ENCODE measurements at places on chromosomes 6 and 20.

DNA sequence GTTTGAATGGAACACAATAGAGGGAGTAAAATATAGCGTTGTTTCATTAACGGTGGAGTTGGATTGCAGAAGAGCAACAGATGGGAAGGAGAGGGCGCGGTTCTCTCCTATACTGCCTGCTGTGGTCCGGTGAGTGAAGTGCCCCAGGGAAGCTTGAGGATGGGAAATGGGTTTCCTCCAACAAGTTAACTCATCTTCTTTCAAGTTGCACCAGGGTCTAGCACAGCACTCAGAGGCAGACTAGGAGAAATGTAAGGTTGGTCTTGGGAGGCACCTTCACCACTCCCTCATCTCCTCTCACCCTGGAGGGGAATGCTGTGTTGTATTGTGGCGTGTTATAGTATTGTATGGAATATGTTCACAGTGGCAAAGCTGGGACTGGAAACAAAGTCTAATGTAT lies 96.9 kb upstream of the SLC24A3 start:
- no peak for DNase-seq

GRCh38 chr20:48012401-48012974 lies 227.2 kb upstream of the SULF2 start:
- peak; percentile 87 for DNase-seq

GRCh38 chr6:158408552-158409130 lies 96.4 kb downstream of the TULP4 start:
- peak; percentile 79 for DNase-seq

GRCh38 chr6:108658174-108658573 lies 97.5 kb downstream of the FOXO3 start:
- no peak for DNase-seq

DNA sequence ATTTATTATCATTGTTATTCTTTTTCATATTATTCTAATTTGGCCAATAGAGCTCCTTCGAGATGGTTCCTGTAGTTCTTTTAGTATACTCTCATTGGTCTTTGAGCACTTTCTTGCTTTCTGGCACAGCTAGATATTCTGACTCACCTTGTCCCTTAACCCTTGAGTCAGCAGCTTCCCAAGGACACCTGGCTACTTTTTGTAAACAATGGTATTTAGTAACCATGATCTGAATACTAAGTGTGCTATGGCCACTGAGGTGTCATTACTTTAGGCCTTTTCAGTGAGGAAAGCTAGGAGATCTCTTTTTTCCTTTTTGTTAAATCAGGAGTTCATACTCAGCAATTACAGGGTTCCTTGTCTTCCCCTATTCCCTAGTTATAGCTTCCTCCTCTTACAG lies 126.5 kb upstream of the CITED2 start:
- no peak for DNase-seq

DNA sequence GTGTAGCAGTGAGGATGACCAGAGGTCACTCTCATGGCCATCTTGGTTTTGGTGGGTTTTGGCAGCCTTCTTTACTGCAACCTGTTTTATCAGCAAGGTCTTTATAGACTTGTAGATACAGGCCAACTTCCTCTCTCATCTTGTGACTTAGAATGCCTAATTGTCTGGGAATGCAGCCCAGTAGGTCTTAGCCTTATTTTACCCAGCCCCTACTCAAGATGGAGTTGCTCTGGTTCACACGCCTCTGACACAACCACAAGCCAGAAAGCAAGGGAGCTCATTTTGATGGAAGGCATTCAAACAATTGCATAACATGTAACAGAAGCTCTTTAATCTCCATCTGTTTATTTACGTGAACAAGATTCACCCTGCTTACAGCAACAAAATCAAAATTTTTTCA lies 492.0 kb upstream of the SULF2 start:
- no peak for DNase-seq

- DNase-seq, result peak; percentile 19
Observed at GRCh38 chr20:37627060-37627766, 66.6 kb upstream of the CTNNBL1 start.

DNA sequence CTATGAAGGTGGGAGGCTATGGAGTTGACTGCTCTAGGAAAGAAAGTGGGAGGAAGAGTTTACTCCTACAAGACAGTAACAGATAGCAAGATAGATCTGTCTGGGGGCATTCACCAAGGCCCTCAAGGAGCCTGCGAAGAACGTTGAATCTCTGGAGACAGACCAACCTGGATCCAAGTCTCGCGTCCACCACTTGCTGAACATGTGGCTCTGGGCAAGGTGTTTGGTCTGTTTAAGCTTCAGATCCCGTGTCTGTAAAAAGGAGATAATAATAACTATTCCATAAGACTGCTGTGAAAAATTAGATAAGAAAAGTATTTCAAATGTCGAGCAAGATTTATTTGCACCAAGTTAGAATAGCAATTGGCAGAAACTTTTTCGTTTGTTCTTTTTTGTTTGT lies 8.1 kb upstream of the EEF1A1 start:
- DNase-seq, result no peak

DNA sequence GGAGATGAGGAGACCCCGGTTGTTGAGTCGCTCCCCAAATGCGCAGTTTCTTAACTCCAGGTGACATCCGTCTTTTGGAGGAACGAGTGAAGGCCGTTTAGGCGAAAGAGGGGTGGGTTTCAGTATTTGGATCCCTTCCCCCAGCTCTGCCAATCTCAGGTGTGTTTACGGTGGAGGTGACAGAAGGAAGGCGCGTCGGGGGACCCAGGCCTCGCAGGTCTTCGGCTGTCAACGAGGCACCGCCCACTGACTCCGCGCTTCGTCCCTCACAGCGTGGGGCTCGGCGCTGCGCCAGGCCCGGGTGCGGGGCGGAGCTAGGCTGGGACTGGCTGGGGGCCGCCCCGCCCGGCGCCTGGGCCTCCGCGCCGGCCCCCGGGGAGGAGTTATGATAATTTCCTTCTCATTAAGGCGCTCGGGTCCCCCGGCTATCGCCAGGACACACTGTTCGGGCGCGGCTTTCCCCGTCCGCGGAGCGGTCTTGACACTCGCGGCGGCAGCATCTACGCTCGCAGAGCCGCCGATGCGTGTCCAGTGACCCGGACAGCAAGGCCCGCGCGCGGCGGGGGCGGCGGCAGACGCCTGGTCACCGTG lies at the start of gene TFAP2C:
TSS of gene TFAP2C (plus strand) at position 434 of the 591 bp plus-strand sequence. CDS start 239 bp downstream, outside the sequence.
- DNase-seq, result peak; percentile 46

DNA sequence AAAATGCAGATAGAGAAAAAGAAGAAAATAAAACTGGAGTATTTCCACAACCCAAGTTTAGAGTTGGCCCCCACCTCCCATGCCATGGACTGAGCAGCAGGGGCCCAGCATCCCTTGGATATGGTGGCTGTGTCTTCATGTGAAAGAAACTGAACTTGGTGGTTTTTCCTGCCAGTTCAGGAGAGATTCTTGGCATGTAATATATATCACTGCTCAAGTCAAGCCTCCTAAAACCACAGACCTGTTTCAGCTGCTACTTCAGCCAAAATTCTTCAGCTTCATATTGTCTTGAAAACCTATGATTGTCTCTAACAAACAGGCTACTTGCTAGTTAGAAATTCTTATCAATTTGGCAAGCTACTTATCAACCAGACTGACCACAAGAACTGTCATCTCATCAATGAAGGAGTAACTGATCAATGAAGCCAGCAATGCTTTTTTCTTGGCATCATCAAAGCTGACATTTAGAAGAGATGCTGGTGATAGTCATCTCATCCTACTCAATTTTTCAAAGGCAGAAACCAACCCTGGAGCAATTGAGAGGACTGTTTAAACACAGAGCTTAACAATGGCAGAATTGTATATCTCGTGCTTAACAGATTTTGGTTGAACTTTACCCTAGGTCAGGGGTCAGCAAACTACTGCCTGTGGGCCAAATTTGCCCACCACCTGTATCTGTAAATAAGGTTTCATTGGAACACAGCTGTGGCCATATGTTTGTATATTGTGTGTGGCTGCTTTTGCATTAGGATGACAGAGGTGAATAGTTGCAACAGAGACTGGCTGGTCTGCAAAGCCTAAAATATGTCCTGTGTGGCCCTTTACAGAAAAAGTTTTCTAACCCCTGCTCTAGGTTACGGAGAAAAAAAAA lies 10.4 kb upstream of the NOL7 start:
- DNase-seq, result no peak

DNA sequence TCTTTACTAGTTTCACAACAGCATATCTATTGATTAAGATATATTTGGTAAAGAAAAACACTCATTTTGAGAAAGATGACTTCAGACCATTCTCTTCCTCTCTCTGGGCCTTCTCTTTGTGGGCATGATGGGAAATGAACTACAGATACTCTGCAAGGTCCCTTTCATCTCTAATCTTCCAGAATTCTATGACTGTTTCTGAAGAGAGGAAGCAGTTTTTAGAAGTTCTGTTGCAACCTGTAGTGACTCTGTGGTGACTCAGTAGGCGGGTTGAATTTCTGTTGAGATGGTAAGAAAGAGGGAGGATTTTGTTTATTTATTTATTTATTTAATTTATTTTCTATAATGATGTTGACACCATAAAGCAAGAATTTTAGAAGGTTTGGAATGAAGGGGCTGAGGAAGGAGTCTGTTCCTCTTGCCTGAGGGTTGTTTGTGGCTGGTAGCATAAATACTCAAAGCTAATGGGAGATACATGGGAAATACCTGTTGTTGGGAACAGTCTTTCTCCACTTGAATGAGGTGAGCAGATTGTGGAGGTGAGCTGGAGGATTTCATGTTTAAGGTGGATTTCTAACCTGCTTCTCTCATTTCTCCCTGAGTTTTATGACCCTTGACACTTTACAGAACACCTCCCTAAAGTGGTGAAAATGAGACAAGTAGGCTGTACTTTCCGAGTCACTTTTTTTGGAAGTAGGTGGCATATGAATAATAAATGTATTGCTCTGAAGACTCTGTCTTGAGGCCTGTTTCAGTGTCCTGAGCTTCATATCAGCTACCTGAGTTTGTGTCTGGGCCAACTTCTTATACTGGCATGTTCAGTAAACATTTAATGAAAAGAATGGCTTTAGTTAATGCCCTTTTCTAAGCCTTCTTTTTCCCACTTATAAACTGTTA lies 15.0 kb downstream of the ACSS2 start:
- no peak for DNase-seq

- DNase-seq, result no peak
Observed at GRCh38 chr6:6908121-6908520, 199.6 kb upstream of the RREB1 start.

DNA sequence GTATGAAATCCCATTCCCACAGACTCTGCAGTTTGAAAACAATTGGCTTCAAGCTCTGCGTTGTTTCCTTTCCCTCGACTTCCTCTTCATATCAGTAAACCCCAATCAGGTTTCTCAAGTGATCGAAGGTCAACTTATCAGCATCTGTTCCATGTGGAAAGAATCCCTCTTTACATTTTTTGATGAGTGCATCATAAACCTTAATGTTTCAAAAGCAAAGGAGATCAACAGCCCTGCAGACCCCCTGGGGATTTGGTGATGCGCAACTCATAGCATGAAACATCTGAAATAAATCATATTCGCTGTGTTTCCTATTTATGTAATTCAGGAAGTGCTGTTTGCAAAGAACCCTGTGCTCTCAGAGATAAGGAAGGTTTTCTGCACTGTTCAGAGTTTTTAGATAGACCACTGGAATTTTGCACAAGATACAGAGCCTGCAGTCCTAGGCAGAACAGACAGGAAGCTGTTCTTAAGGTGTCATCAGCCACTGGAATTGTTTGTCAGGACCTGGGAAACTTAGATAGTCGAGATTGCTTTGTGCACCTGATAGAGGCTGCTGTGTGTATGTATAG lies 216.0 kb downstream of the HIVEP2 start:
- DNase-seq, result peak; percentile 83

DNA sequence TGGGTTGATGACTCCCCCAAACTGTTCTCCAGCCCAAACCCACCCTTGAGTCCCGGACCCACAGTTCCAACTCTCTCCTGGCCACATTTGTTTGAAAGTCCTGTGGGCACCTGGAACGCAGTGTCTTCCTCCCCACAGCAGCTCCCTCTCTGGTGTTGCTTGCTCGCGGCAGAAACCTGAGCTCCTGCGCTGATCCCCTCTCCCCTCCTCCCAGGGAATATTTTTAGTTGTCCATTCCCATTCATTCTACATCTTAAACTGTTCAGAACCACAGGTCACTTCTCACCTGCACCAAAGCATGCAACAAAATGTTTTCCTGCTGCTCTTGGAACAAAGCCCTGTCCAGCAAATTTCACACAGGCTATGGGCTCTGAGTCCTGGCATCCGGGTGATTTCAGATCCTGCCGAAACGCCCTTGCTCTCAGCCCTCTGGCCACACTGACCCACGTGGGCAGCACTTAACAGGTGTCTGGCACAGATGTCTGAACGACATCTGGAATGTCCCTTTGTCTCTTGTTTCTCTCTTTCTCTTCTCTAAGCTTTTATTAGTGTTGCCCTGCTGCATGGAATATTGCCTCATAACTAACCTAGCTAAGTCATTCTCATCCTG lies 27.0 kb upstream of the PMEPA1 start:
- DNase-seq, result no peak

- DNase-seq, result no peak
Observed at GRCh38 chr6:125544819-125545218, 204.6 kb upstream of the HEY2 start.

GRCh38 chr20:953742-954141 lies 37.6 kb upstream of the ANGPT4 start:
- DNase-seq, result no peak

DNA sequence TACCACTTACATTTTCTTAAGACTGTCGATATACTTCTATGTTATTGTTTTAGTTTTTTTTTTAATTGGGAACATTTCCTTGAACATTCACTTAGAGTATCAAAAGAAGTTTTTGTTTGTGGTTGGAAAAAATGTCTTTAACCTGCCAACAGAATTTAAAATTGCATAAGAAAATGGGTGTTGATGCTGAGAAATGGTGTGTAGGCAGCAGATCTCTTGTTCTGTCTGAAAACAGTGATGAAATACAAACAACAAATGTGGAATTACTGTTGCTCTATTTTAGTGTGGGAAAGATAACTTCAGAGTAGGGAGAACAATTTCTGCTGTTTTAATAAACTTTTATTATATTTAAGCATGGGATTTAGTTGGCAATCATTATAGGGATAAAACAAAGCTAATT lies 293.5 kb downstream of the CDKAL1 start:
- peak; percentile 43 for DNase-seq

- DNase-seq, result no peak
Observed at GRCh38 chr6:38955861-38956260, 92.7 kb upstream of the GLP1R start.

DNA sequence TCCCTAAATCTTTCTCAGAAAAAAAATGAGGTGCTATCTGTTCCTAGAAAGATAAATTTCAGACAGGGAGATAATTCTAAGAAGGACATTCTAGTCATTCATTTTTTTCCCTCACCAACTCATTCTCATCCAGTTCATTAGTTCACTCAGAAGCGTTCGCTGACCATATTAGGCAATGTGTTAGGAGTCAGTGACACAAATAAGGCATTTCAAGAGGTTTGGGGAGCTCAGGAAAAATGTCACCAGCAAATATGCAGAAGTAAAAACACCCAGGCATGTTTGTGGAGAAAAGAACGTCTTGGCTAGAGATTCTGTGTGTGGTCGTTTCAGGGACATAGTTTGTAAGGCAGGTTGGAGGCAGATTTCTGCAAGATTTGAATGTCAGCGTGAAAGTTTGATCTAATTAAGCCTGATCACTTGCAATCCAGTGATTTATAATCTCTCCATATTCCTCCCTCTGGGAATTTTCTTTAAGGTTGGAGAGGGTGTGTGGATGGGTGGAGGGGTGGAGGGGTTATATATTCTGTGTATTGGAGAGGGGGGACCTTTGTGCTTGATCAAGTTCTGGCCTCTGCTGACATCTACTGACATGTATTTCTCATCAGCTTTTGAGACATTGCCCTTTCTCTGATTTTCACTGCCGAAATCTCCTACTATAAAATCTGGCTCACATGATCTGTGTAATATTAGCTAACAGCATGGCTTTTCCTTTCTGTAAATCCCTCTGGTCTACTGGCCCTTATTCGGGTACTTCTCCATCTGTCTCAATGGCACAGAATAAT lies 3.6 kb downstream of the MYCT1 start:
- DNase-seq, result no peak

- DNase-seq, result no peak
Observed at GRCh38 chr6:168681748-168682147, 240.8 kb downstream of the SMOC2 start.
